ENCODE measurements at places on chromosomes 1 and 21.

- DNase-seq: no peak
Observed at GRCh38 chr1:92030656-92031107, 897 bp downstream of the EPHX4 start.

DNA sequence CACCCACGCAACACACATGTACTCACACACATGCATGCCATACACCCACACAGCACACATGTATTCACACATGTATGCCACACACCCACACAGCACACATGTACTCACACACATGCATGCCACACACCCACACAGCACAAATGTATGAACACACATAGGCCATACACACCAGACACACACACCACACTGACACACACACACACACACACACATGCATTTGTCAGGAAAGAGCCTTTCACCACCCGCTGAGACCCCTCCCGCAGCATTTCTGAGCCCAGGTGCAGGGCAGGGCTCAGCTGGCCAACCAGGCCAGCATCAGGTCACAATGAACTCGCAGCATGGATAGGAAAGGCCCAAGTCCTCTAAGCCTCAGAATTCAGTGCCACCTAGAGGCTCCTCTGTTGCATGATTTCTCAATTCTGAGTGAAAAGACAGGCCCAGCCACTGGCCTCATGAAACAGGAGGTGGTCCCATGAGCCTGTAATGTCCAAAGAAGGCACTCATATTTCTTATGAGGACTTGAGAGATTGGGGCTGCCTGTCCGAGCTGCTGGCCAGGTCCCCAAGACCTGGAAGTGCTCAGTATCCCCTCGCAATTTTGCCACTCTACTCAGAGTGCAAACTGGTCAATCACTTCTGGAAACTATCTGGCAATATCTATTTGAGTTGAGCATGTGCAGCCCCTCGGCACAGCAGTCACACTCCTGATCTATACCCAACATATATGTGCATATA lies 57.3 kb downstream of the PSMG1 start:
- no peak for DNase-seq

DNA sequence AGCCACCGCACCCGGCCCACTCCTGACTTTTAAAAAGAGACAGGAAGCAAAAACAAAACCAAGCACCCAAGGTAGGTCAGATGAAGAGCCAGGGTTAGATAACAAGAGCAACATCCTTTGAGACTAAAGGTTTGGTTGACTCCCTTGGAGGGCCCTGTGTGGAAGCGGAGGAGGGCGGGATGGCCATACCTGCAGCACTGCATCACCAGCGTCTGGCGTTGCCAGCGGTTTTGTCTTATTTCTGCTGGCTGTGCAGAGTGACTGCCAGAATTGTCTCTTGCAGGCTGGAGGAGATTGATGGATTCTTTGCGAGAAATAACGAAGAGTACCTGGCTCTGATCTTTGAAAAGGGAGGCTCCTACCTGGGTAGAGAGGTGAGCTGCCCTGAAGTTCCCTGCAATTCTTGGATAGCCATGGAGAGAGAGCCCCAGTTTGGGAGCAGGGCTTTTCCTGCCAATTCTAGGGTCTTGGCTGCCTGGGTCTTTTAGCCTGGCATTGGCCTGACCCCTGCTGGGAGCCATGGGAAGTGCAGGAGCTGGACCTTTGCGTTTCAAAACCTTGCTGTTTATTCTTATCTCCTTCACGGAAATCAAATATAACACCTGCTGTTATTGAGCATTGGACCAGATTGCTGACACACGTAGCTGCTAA lies 24.0 kb downstream of the QSOX1 start:
- DNase-seq: peak; percentile 52

- no peak for DNase-seq
Observed at GRCh38 chr21:16407403-16408240, 677.8 kb downstream of the USP25 start.

GRCh38 chr1:30353637-30354036 lies 369.7 kb downstream of the MATN1 start:
- DNase-seq: no peak

Measured in stimulated activated CD8-positive, alpha-beta memory T cell treated with anti-CD3 and anti-CD28 coated beads, Interleukin-7, amount 100 ng/mL, for 1 hour (primary cell).